ENCODE measurements at places on chromosomes 11 and 22.
A peak's percentile ranks its signal among the peaks of the same experiment; 100 is the strongest.

DNA sequence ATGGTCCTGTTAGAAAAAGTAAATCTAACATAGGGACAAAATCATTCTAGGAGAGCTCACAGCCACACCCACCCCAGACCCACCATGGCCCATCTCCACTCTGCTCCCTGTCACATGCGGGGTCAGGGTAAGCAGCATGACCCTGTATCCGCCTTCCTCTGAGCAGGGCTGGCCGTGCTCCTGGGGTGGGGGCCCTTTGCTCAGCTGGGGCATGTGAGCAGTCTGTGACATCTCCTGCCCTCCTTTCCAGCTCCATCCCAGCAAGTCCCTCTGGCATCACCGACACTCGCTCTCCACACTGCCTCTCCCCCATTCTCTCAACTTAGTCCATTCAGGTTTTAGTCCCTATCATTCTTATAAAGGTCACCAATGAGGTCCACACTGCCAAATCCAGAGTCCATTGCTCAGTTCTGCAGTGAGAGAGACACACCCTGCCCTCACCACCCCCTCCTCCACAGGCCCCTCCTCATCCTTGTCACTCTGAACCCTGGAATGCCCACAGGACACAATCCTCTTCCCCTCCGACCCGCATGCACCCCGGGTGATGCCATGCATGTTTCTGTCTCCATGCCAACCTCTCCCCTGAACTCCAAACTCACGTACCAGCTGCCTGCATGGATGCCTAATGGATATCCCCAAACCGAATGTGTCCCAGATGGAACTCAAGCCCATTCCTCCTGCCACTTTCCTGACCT lies 65.1 kb upstream of the PITPNB start:
- DNase-seq: no peak
- peaks cover 30% of the 10 kb centered on the region for H3K4me1 ChIP-seq
- H3K27ac ChIP-seq: no peak overlapping the region
- H3K4me3 ChIP-seq: no peak overlapping the region
- peaks cover 12% of the 10 kb centered on the region for H3K36me3 ChIP-seq
- no peaks in the 10 kb centered on the region for H3K27me3 ChIP-seq

- no peak for DNase-seq
- no peak overlapping the region for H3K27ac ChIP-seq
- no peaks in the 10 kb centered on the region for H3K4me1 ChIP-seq
- H3K27me3 ChIP-seq: no peaks in the 10 kb centered on the region
- H3K4me3 ChIP-seq: no peak overlapping the region
Observed at GRCh38 chr11:60718524-60719316, 5.8 kb upstream of the MS4A18 start.

DNA sequence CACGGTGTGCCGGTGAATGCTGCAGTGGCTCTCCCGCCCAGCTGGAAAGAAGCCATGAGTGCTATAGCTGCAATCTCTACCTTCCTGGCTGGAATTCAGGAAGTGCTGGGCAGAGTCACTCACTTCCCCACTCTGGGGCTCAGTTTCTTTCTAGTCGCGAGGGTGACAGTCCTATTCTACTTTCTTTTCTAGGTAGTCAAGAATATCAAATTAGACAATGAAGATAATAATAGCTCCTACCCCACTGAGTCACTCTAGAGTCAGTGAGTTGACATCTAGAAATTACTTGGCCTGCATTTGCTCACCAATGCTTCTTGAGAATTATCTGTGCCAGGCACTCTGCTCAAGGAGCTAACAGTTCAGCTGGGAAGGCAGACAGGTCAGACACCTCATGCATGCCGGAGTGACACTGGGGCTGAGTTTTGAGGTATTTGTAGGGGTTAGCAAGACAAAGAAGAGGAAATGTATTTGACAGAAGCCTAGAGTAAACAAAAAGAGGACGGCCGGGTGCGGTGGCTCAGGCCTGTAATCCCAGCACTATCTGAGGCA lies 3.2 kb downstream of the CENPM start:
- no peak overlapping the region for H3K27ac ChIP-seq
- H3K4me3 ChIP-seq: no peak overlapping the region
- H3K27me3 ChIP-seq: no peaks in the 10 kb centered on the region
- peaks cover 24% of the 10 kb centered on the region for H3K4me1 ChIP-seq
- H3K36me3 ChIP-seq: peaks cover 72% of the 10 kb centered on the region
- no peak for DNase-seq

DNA sequence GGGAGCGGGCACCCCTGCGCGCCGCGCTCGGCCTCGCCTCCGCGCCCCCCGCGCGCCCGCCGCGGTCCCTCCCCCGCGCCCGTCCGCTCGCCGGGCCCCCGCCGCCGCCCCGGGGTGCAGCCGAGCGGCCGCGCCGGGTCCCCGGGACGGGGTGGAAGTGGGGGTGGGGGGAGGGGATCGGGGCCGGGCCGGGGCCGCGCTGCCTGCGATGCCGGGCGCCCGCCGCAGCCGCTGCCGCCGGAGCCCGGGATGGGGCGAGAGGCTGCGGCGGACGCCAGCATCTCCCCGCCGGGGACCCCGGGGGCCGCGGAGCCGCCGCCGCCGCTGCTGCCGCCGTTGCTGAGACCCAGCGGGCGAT lies 365 bp downstream of the MGAT3 start:
- DNase-seq: no peak
- H3K27ac ChIP-seq: no peak overlapping the region
- peaks cover 32% of the 10 kb centered on the region for H3K4me1 ChIP-seq
- peak overlapping the region; percentile 53 for H3K4me3 ChIP-seq
- H3K27me3 ChIP-seq: peaks cover 17% of the 10 kb centered on the region
- H3K36me3 ChIP-seq: no peaks in the 10 kb centered on the region

DNA sequence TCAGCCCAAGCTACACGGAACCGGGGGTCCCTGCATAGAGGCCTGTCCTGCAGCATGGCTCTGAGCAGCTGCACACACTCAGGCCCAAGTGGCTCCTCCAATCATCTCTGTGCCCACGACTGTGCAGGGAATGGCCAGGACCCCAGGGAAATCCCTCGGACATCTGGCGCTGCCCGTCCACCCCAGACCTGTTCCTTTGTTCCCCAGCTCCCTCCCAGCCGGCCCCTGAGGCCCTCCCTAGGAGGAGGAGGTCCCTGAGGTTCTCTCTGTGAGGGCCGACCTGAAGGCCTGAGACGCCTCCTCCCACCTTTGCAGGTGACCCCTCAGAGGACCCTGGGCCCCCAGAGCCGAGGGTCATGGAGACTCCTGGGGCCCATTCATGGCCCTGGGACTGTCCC lies 1.1 kb downstream of the MLC1 start:
- DNase-seq: no peak
- no peaks in the 10 kb centered on the region for H3K4me1 ChIP-seq
- H3K36me3 ChIP-seq: no peaks in the 10 kb centered on the region
- H3K4me3 ChIP-seq: no peak overlapping the region
- H3K27ac ChIP-seq: no peak overlapping the region
- H3K27me3 ChIP-seq: no peaks in the 10 kb centered on the region

- H3K27me3 ChIP-seq: no peaks in the 10 kb centered on the region
- H3K4me3 ChIP-seq: no peak overlapping the region
- no peak overlapping the region for H3K27ac ChIP-seq
- H3K36me3 ChIP-seq: no peaks in the 10 kb centered on the region
- no peak for DNase-seq
- H3K4me1 ChIP-seq: peaks cover 30% of the 10 kb centered on the region
Observed at GRCh38 chr11:64845129-64845775, 799 bp upstream of the CDC42BPG start.

DNA sequence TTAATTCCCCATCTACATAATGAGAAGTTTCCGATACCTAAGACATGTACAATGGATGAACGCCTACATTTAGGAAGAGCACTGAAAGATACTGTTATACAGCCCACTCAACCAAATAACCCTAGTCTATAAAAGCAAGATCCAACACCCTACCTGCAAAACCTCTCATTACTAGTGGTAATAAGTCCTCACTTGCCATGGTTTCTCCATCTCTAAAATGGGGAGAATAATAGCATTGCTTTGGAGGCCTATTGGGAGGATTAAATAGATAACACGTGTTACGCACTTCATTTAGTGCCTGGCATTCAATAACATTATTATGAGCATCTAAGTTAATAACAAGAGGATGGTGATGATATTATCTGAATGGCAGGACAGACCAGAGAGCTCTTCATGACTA lies 16.9 kb downstream of the LGR4 start:
- H3K4me3 ChIP-seq: no peak overlapping the region
- no peak for DNase-seq
- H3K36me3 ChIP-seq: no peaks in the 10 kb centered on the region
- no peaks in the 10 kb centered on the region for H3K27me3 ChIP-seq

GRCh38 chr11:57180081-57180561 lies 1.6 kb upstream of the LRRC55 start:
- H3K27ac ChIP-seq: no peak overlapping the region
- no peaks in the 10 kb centered on the region for H3K4me1 ChIP-seq
- H3K4me3 ChIP-seq: no peak overlapping the region
- no peak for DNase-seq
